ENCODE measurements at places on chromosomes 1 and 21.
A peak's percentile ranks its signal among the peaks of the same experiment; 100 is the strongest.

- DNase-seq = no peak
Observed at GRCh38 chr21:42702720-42703119, 49.3 kb downstream of the PDE9A start.

DNA sequence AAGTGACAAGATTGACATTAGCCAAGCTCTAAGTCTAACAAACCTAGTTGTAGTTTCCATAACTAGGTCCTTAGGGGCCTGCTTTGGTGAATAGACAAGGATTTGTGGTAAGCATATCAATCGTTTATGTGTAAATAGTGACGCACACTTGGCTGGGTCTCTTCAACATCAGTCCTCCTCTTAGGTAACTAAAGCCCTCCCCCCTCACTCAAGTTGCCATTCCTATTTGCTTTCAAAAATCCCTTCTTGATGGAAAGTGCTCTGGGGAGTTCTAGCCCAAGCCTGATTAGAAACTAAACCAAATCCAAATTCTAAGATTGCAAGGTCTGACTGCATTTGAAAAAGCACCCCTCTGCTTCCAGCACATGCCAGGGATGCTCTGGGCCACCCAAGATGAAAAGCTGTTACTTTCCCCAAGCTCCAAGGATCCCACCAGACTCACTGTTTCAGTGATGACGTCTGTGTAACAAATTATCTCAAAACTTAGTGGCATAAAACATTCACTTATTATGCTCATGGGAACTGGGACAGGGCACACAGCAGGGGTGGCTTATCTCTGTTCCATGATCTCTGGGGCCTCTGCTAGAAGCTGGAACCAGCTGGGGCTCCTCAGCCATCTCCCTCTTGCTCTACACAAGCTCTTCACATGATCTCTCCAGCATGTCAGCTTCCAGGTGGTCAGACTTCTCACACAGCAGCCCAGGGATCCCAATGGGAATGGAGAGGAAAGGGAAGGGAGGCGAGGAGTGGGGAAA, 74.1 kb downstream of the RRAGC start:
- no peak for DNase-seq

- no peak for DNase-seq
Observed at GRCh38 chr1:66366634-66367033, 167.3 kb upstream of the SGIP1 start.

- no peak for DNase-seq
Observed at GRCh38 chr1:25754470-25755181, 45.4 kb upstream of the SELENON start.

DNA sequence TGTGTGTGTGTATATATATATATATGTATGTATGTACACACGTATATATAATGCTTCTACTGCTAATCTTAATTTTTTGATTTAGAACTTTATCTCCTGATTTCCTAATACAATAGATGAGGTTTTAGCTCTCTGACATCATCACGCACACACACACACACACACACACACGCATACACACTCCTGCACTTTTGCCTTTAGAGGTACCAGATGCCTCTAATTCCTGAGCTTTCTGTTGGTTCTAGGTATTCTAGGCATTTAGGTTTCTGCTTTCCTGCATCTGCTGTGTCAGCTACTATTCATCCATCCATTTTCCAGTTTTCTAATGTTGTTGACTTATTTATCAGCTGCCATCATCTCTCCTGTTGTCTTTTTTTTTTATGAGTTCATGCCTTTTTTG, 348.3 kb downstream of the ASTN1 start:
- DNase-seq = no peak

DNA sequence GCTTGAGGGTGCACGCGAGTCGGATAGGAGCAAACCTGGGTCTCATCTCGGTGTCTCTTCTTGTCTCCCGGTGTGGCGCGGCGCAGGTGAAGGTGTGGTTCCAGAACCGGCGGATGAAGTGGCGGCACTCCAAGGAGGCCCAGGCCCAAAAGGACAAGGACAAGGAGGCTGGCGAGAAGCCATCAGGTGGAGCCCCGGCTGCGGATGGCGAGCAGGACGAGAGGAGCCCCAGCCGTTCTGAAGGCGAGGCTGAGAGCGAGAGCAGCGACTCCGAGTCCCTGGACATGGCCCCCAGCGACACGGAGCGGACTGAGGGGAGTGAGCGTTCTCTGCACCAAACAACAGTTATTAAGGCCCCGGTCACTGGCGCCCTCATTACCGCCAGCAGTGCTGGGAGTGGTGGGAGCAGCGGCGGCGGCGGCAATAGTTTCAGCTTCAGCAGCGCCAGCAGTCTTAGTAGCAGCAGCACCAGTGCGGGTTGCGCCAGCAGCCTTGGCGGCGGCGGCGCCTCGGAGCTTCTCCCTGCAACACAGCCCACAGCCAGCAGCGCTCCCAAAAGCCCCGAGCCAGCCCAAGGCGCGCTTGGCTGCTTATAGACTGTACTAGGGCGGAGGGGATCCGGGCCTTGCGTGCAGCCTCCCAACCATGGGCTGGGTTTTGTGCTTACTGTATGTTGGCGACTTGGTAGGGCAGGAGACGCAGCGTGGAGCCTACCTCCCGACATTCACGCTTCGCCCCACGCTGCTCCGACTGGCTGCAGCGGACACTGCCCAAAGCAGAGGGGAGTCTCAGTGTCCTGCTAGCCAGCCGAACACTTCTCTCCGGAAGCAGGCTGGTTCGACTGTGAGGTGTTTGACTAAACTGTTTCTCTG, 5.1 kb downstream of the HLX start:
- no peak for DNase-seq

- DNase-seq = peak; percentile 79
Observed at GRCh38 chr1:234851450-234852438, 241.8 kb upstream of the IRF2BP2 start.

- no peak for DNase-seq
Observed at GRCh38 chr1:207883104-207883651, 27.7 kb downstream of the CD34 start.

DNA sequence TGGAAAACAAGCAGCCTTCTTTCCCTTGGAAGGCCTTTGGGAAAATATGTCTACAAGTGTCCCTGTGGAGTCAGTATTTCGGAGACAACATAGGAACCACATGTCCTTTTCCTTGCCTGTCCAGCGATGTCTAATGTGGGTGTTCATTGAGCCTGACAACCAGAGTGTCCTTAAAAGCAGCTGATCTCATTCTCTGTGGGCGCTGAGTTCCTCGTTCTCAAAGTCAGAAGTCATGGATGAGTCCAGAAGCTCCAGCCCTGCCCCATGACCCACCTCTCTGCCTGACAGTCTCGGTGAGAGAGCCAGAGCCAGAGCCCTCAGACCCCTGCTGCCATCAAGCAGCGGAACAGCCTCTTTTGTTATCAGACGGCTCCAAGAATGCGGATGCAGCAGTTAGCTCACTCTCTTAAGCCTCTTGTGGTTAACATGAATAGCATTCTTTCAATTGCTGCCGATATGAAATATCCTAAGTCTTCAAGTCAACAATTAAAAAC, 329.2 kb downstream of the TGFB2 start:
- peak; percentile 81 for DNase-seq

- DNase-seq = no peak
Observed at GRCh38 chr1:65478379-65479026, 58.0 kb downstream of the LEPR start.

- no peak for DNase-seq
Observed at GRCh38 chr1:175254190-175254589, 61.6 kb upstream of the KIAA0040 start.

GRCh38 chr1:162899422-162900146, 38.6 kb upstream of the CCDC190 start:
- DNase-seq = peak; percentile 93

DNA sequence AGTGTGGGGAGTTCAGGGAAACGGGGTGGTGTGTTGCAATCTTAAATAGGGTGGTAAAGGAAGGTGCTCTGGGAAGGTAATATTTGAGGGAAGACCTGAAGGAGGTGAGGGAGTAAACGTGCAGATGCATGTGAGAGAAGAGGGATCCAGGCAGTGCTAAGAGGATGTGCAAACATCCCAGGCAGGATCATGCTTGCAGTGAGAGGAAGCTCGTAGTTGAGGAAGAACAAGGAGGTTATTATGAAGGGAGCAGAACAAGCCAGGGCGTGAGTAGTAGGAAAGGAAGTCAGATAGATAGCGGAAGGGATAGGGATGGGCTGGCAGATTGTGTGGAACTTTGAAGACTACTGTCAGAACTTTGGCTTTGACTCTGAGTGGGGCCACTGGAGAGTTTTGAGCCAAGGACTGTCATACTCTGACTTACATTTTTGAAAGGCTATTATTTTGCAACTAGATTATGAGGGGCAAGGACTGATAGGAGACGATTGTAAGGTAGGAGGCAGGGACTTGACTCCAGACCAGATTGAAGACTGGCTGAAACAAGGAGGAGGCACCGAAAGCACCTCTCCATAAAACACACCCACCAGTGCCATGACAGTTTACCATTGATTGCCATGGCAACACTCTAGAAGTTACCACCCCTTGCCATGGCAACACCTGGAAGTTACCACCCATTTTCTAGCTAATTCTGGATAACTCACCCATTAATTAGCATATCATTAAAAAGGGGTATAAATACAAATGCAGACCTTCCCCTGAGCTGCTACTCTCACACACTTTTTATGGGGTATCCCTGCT, 67.0 kb downstream of the XCL2 start:
- DNase-seq = peak; percentile 30

DNA sequence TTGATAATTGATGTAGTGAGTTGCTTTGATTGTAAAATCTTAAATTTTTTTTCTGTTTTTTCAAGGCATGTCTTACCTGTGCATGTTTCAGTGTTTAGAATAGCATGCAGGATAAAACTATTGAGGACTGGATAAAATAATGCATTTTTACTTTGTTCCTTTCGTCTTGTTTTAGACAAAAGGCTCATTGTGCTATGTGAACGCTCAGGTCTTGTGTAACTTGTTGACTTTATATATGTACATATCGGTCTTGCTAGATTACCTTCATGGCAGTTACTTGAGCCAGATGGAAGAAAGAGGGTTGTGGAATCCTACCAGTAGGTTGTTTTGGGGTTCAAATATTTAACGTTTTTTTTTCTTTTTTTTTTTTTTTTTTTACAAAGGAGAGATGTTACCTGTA, 7.0 kb downstream of the NFIA start:
- no peak for DNase-seq

DNA sequence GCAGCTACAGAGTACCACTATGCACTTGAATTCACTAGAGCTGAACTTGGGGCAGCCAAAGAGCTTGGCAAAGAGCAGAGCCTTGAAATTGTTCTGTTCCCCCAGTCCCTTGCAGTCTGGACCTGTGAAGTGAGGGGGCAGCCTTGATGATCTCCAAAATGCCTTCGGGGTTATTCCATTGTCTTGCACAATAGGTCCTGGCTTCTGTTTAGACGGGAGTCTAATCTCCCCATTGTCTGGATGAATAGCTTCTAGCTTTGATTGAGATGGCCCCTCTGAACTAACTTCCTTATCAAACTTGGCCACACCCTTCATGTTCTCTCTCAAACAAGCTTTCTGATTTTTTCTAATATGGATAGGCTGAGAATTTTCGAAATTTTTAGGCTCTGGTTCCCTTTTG, 72.6 kb downstream of the PGM1 start:
- no peak for DNase-seq

GRCh38 chr1:54215523-54215922, 15.6 kb downstream of the MRPL37 start:
- DNase-seq = no peak

GRCh38 chr1:27395441-27396195, 3.2 kb downstream of the GPR3 start:
- peak; percentile 61 for DNase-seq

GRCh38 chr21:44583800-44584147, 3.4 kb upstream of the KRTAP10-5 start:
- DNase-seq = no peak
